ENCODE measurements at places on chromosomes 2 and 18.

- DNase-seq: no peak
These were observed 159.0 kb downstream of the NYAP2 start for GRCh38 chr2:225558399-225559071.

DNA sequence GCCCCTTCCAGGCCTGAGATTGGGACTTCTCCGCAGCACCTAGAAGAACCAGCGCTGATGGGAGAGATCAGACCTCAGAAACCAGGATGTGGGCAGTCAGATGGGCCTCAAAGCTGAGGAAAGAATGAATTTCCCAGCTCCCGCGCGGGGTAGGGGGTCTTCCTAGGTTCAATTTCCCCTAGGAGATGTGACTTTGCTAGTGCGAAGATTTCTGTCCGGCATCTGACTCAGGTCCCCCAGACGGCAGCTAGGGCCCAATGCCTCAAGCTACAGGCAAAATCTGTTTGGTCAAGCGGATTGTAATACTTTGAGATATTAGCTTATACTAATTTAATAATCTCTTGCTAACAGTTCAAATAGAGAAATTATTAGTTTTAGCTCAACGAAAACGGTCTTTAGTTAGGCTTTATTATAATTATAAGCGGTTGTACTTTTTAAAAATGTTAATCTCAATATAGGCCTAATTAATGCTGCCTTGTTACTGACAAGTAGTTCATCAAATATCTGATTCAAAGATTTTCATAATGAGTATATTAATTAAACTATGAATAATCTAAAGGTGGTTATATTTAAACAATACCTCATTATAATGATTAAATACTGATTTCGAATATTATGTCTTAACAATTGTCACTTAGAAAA is 5.8 kb downstream of the DLX1 start:
- DNase-seq: no peak

- no peak for DNase-seq
These were observed 24.2 kb downstream of the ADI1 start for GRCh38 chr2:3494984-3495666.

GRCh38 chr2:75498907-75499306 is 61.8 kb downstream of the EVA1A start:
- DNase-seq: no peak

DNA sequence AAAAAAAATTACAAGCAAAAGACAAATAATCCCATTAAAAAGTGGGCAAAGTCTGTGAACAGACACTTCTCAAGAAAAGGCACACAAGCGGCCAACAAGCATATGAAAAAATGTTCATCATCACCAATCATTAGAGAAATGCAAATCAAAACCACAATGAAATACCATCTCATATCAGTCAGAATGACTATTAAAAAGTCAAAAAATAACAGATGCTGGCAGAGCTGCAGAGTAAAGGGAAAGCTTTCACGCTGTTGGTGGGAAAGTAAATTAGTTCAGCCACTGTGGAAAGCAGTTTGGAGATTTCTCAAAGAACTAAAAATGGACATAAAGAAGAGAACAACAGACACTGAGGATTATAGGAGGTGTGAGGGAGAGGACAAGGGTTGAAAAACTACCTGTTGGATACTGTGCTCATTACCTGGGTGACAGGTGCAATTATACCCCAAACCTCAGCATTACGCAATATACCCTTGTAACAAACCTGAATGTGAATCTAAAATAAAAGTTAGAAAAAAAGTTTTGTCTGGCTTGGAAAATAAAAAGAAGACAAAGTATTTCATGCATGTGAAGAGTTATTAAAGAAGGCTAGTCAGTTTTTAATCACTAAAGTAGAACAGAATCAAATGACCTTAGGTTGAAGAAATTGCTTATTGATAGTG is 8.7 kb upstream of the ACSL3 start:
- DNase-seq: no peak

- no peak for DNase-seq
These were observed 149.2 kb upstream of the GYPC start for GRCh38 chr2:126506786-126507185.
